ENCODE measurements at places on chromosomes 7 and 10.

- DNase-seq, result no peak
These were observed 72.4 kb downstream of the SFMBT2 start for GRCh38 chr10:7338469-7338868.

DNA sequence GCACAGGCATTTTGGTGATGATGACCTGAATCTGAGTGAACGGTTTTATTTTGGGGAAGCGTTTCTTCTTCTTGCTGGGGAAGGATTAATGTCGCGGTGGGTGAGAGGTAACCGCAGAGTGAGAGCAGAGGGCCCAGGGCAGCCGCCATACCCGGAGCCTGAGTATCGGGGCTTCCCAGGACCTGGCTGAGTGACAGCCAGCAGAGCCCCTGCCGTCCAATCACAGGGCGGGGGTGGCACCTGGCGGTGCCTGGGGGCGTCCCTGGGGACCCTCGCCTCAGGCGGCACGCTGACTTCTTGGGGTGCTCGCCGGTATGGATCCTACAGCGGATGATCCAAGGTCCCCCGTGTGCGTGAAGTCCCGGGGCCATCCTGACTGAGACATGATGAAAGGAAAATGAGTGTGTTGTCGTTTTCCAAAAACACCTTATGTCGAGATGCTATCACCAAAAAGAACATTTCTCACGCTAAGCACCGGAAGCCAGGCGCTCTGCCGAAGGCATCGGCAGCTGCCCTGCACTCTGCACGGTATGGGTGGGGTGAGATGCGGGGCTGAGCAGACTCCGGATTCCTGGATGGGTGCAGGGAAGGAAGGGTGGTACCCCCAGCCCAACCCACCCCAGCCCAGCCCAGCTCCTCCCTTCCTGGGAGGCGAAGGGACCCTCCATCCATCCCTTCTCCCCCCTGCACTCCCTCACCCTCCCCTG lies 227.9 kb upstream of the SHH start:
- no peak for DNase-seq

GRCh38 chr7:106534271-106534846 lies 126.6 kb downstream of the CCDC71L start:
- DNase-seq, result no peak

DNA sequence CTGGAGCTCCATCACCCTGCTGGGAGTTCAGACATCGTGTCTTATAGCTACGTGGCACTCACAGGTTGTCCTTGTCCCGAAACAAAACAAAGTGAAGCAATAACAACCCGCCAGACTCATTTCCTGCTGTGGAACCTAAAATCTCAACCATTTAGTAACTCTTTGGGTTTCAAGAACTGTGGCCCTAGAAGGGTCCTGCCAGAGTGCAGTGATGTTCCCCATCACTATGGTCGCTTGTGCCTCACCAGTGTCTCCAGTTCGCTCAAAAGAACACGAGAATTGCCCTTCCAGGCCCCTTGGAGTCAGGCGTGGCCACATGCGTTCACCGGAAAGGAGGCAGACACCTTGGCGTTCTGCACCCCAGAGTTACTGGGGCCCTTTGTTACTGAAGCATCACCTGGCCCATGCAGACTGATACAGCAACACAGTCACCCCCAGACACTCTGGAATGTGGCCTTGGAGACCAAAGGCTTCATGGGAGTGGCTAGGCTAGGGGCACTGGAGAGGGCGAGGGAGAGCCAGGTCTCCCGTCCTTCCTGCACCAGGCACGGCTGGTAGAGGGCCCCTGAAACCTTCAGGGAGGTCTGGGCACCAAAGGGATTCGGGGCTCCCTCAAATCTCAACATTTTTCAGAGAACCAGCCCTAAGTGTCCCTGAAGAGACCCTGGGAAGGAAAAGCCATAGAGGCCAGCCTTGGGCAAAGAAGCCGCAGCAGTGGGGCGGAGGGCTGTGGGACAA lies 908 bp downstream of the CRYGN start:
- DNase-seq, result no peak

GRCh38 chr7:140645166-140645900 lies 4.7 kb upstream of the DENND2A start:
- no peak for DNase-seq

GRCh38 chr7:101816595-101817470 lies 593 bp upstream of the CUX1 start:
- DNase-seq, result no peak

DNA sequence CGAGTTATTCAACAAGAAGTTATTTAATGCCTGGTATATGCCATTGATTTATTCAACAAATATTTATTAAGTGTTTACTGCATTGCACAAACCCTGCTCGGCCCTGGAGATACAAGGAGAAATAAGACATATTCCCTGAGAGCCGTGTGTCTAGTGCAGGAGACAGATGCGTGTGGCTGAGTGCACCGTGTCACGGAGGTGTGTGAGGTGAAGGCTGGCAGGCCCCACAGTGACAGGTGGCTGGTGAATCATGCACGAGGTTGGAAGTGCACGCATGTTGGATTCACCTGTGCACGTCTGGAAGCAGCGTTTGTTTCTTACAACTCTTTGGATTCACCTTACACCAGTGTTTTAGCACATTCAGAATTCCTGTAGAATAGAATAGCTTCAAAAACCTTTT lies 136.6 kb upstream of the SHH start:
- no peak for DNase-seq

DNA sequence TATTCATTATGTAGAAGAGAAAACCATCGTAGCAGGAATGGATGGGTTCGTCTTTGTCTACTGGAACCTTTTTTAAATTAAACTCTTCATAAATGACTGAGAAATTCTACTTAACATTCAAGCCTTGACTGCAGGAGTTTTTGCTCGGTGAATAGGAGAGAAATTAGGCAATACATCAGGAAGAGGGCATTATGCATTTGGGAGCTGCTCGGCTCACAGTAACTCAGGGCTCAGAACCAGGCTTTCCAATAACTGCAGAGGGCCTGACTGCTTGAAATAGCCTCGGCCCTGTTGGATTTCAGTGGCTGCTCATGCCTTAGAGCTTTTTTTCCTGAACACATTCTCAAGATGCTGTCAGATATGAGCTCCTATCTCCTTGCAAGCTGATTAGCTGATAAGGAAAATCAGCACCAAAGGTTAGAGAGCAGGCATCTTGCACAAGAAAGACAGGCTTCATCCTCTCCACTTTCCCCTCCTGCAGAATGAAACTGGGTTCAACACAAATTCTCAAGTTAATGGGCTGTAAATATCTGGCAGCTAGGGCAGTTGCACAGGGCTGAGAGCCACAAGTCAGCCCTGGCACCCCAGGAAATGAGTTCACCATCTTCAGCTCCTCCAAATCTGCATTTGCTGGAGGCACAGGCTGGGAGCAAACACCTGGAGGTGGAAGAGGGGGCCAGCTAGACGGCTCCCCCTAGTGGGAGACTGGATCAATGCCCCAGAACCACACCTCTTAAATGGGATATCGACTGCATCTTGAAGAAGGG lies 24.3 kb downstream of the TECTB start:
- no peak for DNase-seq

DNA sequence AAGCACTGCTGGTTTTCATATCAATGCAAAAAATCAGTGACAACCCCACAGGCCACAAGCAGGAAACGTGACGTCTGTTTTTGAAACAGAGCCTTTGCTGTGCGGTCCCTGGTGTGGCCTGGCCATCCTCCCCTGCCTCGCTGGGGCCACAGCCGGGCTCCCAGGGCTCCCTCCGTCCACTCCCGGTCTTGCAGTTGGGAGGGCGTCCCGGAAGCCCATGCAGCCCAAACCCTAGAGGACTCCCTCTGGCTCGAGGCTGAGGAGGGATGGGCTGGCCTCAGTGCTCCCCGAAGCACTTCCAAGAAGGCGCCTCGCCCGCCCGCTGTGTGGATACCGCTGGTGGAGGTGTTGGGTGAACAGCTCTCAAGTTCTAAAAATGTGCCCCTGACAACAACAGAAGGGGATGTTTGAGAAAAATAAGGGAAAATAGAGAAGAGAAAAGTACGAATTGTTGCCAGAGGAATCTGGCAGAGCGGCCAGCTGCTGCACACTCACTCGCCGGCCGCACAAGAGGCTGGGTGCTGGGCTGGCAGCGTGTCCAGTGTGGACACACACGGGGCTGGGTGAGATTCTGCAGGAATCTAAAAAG lies 73.5 kb downstream of the ZRANB1 start:
- no peak for DNase-seq

Measured in stimulated activated CD8-positive, alpha-beta memory T cell treated with anti-CD3 and anti-CD28 coated beads, Interleukin-2, amount 100 ng/mL, for 1 hour (primary cell).